ENCODE measurements at places on chromosomes 6 and 20. TPM values are rescaled to one million over a fixed set of nuclear protein-coding genes. Genes with fewer than 3 reads are reported as not detected.

- ATAC-seq = no peak
Observed at GRCh38 chr20:33522256-33522820, 32.4 kb downstream of the CBFA2T2 start.

DNA sequence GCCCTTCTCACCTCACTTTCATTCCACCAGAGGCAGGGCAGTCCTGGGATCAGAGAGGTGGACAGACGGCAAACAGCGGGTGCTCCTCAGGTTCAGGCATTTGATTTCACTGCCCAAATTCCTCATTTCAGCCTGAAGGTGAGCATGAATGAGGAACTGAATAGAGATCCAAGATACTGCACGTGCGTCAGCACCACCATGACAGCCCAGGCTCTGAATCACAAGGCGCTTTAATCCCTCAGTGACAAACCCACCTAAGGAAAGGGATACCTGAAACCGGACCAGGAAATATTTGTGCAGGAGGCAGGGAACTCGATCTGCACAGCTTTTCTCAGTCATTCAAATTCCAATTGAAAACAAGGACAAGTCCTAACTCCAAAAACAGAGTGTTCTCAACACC, 174.8 kb upstream of the HEY2 start:
- no peak for ATAC-seq

GRCh38 chr6:13741365-13741764, 29.7 kb upstream of the RANBP9 start:
- ATAC-seq = no peak

- ATAC-seq = no peak
Observed at GRCh38 chr6:137881522-137881886, 14.4 kb downstream of the TNFAIP3 start.

- ATAC-seq = no peak
Observed at GRCh38 chr6:168101590-168102314, 22.7 kb upstream of the FRMD1 start.

DNA sequence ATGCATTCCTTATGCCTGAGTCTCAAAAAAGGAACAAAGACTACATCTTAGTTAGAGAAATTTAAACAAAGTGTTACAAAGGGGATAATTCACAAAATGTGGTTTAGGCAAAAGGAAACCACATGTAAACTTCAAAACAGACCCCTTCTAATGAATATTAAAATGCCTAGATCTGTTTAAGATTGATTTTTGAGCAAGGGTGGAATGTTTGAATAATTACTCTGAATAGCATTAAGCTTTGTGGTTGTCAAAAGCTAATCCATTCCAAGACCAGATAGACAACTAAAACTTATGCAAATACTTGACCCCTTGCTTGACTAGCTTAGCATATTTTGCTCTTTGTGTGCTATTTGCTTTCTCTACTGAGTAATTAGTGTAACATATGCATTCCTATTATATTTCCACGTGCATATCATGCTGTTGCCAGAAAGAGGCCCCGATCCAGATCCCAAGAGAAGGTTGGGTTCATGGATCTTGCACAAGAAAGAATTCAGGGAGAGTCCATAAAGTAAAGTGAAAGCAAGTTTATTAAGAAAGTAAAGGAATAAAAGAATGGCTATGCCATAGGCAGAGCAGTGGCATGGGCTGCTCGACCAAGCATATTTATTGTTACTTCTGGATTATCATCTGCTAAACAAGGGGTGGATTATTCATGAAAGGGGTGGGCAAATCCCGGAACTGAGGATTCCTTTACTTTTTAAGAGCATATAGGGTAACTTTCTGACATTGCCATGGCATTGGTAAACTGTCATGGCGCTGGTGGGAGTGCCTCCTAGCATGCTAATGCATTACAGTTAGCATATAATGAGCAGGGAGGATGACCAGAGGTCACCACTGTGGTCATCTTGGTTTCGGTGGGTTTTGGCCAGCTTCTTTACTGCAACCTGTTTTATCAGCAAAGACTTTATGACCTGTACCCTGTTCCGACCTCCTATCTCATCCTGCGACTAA, 1193.4 kb upstream of the EYS start:
- no peak for ATAC-seq

DNA sequence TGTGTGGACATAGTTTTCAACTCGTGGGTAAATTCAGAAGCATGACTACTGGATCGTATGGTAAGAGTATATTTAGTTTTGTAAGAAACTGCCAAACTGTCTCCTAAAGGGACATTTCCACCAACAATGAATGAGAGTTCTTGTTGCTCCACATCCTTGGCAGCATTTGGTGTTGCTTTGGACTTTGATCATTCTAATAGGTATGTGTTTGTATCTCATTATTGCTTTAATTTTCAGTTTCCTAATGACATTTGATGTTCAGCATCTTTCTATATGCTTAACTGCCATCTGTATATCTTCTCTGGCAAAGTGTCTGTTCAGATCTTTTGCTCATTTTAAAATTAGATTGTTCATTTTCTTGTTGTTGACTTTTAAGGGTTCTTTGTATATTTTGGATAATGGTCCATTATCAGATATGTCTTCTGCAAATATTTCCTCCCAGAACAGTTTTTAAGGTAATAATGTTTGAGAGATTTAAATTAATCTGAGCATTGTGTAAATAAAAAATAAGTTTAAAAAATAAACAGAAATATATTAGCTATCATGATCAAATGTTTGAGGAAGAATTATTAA, 138.7 kb downstream of the CCDC170 start:
- ATAC-seq = no peak

DNA sequence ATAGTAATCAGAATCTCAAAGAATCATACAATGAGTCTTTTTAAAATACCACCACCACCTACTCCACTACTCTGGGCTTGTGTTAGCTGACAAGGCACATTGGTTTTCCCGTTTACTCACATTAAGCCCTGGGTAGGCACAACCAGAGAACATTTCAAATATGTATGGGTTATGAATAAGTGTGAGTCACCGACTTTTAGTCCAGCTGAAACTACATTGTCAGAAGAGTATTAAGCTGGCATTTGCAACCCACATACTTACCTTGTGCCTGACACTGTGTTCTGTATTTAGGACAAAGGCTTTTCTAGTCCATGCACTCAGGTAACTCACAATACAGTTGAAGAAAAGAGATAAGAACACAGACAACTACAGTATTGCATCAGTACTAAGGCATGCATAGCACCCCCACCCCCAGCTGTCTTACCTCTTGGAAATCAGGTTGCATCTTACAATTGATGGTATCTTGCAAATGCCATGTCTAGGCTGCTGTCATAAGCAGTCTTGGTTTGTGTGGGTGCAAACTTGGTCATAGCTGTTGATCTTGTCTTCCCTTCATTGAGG, 40.3 kb upstream of the AHI1 start:
- ATAC-seq = no peak

FAM184A gene
- total RNA-seq = 8.3 TPM

BTN1A1 gene
- not detected for total RNA-seq

PRRT1 gene
- total RNA-seq = 3.0 TPM

SEMG1 gene
- total RNA-seq = not detected

VGLL2 gene
- total RNA-seq = not detected

TULP4 gene
- 244 TPM for total RNA-seq

ASCC3 gene
- total RNA-seq = 28.0 TPM

PTGIS gene
- total RNA-seq = 75.3 TPM

Data from gastroesophageal sphincter (tissue), 4 donors.